ENCODE measurements at places on chromosomes 11 and 22.

DNA sequence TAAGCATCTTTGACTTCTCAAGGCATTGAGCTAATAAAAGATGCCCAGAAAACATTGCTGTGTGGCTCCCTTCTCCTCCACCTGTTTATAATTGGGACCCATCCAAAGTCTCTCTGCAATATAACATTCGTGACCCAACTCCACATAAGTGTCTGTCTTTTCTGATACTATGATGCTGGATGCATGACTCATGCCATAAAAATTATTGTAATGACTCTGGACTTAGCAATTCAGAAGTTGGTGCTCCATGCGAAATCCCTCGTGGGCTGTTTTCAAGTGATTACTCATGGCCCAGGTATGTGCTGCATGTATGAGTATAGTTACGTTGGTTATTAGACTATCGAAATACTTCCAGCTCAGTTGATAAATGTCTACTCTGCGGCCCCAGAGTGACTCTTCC, 11.7 kb downstream of the FJX1 start:
- no peak for DNase-seq

DNA sequence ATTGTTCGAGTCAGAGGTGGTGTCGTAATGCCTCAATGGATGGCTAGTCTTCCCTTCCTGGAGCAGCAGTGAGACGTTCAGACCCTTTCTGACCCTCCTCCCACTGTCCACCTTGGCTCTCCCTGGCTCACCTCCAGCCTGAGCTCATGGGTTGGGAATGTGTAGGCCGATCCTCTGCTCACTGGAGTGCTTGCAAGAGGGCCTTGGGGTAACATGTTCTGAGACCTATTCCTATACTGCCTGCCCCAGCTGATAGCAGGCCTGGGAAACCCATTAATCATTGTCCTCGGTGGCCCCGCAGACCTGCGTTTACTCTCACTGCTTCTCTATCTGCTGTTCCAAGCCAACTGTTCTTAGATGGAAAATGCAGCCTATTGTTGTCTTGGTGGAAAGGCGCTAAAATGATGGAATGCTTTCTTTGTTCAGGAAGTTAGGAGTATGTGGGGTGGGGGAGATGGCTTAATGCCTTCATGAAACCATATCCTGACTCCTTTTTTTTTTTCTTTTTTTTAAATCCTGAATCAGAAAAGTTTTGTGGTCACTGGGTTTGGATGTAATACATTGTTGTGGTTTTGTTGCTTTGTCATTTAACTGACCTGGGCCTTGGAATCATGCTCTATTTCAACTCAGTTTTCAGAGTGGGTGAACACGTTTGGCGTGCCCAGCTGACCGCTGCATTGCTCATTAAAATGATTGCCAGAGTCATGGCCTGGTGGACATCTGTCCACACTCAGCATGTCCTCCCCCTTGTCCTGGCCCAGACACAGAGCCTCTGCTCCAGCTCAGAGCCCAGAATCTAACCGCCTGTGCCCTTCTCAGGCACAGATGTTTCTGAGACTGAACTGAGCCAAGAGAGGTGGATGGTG, 72.5 kb downstream of the MICAL2 start:
- DNase-seq = no peak

- DNase-seq = no peak
These were observed 250.0 kb downstream of the MIAT start for GRCh38 chr22:26907366-26907765.

DNA sequence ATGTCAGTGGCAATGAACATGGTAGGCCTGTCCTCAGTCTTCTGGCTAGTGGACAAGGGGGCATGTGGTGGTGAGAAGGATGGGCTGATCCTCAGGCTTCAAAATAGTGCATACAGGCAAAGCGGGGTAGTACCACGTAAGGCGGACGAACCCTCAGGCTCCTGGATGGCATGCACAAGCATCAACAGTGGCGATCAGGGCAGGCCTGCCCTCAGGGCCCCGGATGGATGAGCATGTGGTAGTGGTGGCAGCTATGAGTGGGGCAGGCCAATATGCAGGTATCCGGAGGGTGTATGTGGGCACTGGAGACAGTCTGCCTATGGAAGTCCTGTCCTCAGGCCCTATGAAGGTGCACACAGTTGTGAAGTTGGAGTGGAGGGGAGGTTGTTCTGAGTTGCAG, 163.8 kb downstream of the GUCY1A2 start:
- DNase-seq = no peak

- DNase-seq = no peak
These were observed 406.0 kb downstream of the TMEM135 start for GRCh38 chr11:87443707-87444106.

DNA sequence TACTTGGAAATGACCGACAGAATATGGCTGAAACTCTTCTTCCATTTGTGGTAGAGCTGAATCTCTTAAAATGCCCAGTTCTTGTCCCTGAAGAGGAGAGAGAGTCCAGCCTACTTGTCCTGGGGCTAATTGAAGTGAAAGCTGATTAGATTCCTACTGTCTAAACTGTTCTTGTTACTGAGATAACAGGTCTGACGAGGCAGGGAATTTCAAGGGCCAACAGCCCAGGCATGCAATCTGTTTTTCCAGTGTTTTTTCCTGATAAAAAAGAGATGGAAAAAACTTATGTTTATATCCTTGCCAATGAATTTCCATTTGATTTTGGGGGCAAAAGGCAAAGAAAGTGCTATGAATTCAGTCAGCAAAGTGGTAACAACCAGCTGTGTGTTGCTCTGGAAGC, 195.5 kb downstream of the ETS1 start:
- DNase-seq = no peak

DNA sequence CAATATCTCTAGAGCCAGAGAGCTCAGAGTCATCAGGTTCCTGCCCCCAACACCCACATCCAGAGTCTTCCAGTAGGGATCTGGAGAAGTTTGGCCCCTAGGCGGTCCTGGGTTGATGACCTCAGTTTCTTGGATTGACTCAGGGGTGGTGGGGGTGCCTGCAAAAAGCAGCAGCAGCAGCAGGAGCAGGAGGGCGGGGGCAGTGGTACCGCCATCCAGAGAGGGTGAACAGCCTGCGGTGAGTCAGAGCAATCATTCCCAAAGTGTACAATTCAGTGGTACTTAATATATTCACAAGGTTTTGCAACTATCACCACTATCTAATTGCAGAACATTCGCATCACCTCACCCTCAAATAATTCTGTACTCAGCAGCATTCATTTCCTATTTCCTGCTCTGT, 9.9 kb upstream of the SEC14L3 start:
- DNase-seq = no peak

DNA sequence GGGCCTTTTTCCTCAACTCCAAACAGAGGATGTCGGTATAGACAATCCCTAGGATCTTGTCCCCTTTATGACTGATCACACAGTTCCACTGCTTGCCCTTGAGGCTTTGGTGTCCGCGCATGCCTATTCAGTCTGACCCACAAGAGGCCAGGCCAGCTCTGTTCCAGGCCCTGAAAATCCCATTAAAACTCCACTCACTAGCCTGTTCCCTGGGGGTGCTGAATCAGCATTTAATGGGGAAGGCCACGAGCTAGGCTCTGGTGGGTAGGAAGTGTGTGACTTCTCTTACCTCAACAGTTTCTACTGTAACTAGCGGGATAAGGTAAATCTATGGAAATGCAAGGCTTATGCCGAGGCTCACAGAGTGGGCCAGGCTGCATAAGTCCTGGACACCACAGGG, 117.7 kb downstream of the PTPRJ start:
- no peak for DNase-seq

DNA sequence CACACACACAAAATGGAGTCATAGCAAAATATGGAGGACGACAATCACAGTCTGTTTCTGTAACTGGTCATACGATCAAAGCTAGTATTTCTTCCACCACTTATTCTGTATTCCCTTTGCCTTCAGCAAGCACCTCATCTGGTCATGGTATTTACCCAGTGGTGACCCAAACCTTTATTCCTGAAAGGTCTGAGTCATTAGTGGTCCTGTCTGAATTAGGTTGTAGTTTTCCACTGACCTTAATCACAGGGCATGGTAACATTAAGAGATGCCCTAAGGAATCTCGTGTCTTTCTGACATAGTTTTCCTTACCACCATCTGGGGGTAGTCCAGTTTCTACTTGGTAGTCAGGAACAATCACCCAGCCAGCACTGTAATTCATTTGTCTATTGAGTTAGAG, 54.8 kb upstream of the CEP295 start:
- DNase-seq = no peak

- DNase-seq = no peak
These were observed 1519.7 kb upstream of the TENM4 start for GRCh38 chr11:80960381-80961029.

DNA sequence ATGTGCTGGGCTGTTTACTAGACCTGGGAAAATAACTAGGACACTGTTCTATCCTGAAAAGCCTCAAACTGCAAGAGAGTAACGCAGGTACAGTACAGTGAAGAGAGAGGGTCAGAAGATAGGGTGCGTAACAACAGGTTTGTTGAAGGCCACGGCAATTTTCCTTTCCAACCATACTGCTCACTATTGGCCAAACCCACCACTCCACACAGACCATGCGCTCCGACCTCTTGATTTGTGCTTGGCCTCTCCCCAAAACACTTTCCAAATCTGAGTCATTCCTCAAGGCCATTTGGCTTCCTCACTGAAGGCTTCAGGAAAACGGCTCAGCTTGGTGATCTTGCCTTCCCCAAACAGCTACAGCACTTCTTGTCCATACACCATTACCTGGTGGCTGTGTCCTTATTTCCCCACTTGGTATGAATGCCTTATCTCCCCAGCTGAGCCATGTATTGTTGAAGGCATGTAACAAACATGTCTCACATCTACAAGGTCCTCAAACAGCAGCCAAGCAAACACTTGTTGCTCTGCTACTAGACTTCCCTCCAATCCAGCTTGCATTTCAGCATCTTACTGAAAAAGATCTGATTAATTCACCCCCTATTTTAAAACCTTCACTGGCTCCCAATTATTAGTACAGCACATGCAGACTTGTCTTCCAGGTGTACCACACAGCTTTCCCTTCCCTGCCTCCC, 40.9 kb downstream of the TCF20 start:
- DNase-seq = no peak

GRCh38 chr11:45949992-45950407, 27.5 kb downstream of the LARGE2 start:
- no peak for DNase-seq

DNA sequence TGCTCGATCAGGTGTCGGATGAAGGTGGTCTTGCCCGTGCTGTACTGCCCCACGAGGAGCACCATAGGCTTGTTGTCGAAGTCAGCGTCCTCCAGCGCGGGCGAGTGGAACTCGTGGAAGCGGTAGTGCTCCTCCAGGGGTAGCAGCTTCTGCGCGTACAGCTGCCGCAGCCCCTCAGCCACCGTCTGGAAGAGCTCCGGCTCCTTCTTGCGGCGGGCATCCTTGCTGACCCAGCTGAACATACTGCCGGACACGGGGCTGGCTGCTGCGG, 263 bp downstream of the EHD1 start:
- no peak for DNase-seq

DNA sequence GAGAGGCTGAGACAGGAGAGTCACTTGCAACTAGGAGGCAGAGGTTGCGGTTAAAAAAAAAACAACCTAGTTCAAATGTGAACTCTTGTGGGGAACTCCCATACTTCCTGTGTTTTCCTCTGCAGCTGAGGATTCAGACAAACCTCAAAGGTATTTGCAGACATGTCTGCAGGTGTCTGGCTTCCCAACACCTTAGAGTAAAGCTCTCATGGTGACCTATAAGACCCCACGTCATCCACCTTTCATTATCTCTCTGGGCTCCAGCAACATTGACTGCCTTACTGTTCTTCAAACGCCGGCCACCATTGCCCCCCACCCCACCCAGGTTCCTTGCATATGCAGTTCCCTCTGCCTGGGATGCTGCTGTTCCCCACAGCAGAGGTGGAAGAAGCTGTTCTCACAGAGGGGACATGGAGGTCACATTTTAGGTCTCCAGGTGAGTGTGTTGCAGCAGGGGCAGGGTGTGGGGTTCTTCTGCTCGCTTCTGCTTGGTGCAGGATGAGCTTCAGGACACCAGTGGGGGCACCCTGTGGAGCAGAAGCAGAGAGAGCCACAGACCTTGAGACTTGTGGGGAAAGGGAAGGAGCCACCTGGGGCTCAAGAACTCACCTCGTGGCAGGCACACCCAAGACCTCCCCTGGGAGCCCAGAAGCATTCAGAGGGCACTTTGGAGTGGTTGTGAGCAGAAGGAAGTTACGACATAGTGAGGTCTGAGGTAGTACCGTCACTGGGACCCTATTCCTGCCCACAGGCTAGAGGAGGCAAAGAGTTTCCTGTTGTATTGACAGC, 203.2 kb downstream of the CSNK2A3 start:
- DNase-seq = no peak

- no peak for DNase-seq
These were observed 85.1 kb downstream of the PHF21B start for GRCh38 chr22:44924710-44925109.

- DNase-seq = no peak
These were observed 1375.6 kb upstream of the TENM4 start for GRCh38 chr11:80816454-80816847.

GRCh38 chr22:41770715-41771468, 29.6 kb upstream of the CCDC134 start:
- no peak for DNase-seq

GRCh38 chr11:33195462-33196173, 34.3 kb upstream of the CSTF3 start:
- DNase-seq = no peak

- DNase-seq = peak; percentile 95
These were observed 13.7 kb downstream of the MFNG start for GRCh38 chr22:37472418-37473006.

- DNase-seq = no peak
These were observed 38.1 kb upstream of the CARD18 start for GRCh38 chr11:105177658-105178057.

- DNase-seq = no peak
These were observed 3.1 kb downstream of the C1QTNF6 start for GRCh38 chr22:37184816-37185541.

DNA sequence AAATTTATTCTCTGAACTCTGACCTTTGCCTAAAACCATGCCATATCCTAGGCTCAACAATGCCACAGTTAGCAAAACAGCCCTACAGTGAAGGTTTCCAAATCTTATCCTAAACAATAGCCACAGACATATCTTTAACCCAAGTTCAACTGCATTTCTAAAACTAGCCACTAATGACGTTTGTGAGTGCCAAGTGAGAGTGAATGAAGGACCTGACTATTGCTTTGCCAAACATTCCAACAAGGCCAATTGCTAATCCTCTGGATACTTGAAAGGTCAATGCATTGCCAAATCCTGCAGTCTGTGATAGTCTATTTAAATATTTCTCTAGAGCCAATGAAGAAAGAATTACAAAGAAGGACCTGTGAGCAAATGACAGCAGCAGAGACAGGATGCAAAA, 2.5 kb upstream of the OR4C45 start:
- DNase-seq = no peak

DNA sequence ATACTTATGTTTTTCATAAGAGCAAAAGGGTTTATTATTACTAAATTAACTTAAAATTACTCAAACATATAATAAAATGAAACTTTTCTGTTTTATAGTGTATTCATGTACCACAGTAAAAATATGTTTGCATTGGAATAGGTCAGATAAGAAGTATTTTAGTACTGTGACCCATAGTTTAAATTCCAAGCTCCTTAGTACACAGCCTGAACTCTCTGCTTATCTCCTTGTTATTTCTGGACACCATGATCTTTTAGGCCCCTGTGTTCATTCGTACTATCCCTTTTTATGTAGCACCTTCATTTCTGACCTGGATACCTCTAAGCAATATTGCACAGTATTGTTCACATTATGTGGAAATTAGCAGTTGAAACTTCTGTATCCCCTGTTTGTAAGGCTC, 296.7 kb upstream of the SYN3 start:
- no peak for DNase-seq
